ENCODE measurements at places on chromosomes 2 and 18.
A peak's percentile ranks its signal among the peaks of the same experiment; 100 is the strongest.

DNA sequence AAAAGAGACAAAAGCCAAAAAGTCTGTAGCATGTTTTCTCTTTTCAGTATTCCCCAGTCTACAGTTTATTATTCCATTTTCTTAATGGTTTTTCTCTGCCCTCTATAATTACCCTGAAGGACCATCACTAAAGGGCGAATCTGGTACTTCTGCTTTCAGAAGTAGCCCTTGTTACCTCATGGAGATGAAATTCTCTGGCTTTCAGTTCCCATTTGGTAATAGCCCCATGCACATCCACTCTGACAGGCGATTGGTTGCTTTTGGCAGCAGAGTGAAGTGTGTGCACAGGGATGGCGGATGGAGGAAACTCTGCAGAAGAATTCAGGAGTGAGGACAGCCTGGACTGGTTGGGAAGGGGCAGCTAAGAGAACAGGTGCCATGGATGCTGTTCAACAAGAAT, 66.3 kb upstream of the NABP1 start:
- no peak overlapping the region for H3K27ac ChIP-seq
- peaks cover 4% of the 10 kb centered on the region for H3K36me3 ChIP-seq
- H3K27me3 ChIP-seq, result peaks cover 4% of the 10 kb centered on the region
- H3K4me1 ChIP-seq, result peaks cover 9% of the 10 kb centered on the region
- H3K4me3 ChIP-seq, result no peak overlapping the region
- no peak for DNase-seq

- H3K27ac ChIP-seq, result peak overlapping the region; percentile 34
- no peak overlapping the region for H3K4me3 ChIP-seq
- H3K27me3 ChIP-seq, result no peaks in the 10 kb centered on the region
- DNase-seq, result no peak
- H3K36me3 ChIP-seq, result peaks cover 8% of the 10 kb centered on the region
- H3K4me1 ChIP-seq, result peaks cover 73% of the 10 kb centered on the region
Observed at GRCh38 chr2:12417786-12418185, 298.9 kb upstream of the TRIB2 start.

GRCh38 chr2:21910832-21911507, 787.2 kb downstream of the TDRD15 start:
- H3K27me3 ChIP-seq, result no peaks in the 10 kb centered on the region
- no peak for DNase-seq
- no peak overlapping the region for H3K4me3 ChIP-seq
- H3K4me1 ChIP-seq, result no peaks in the 10 kb centered on the region

DNA sequence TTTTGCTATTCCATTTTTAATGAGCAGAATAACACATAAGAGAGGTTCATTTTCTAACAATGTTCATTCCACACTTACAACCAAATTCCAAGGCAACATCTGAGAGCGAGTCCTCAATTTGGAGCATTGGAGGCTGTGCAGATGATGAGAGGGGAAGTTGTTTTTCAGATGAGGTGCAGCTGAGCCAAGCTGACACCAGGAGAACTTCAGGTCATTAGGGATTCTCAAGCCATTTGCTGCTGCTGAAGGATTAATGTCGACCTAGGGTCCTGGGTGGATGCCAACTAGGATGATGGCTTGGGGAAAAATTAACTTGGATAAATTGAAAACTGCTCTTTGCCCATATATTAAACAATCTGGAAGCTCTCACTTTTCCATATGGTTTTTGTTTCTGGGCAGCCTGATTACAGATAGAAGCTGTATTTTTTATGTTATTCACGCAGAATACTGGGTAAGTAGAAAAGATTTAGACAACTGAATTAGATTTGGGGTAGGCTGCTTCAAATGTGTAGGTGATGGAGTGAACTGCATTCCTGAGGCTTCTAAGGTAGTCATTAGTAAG, 206.4 kb upstream of the SLC39A10 start:
- H3K27me3 ChIP-seq, result no peaks in the 10 kb centered on the region
- no peak overlapping the region for H3K27ac ChIP-seq
- H3K4me3 ChIP-seq, result no peak overlapping the region
- peaks cover 7% of the 10 kb centered on the region for H3K36me3 ChIP-seq

GRCh38 chr2:7281231-7282201, 364.3 kb downstream of the RNF144A start:
- no peaks in the 10 kb centered on the region for H3K27me3 ChIP-seq
- H3K4me3 ChIP-seq, result no peak overlapping the region
- no peak for DNase-seq
- H3K4me1 ChIP-seq, result no peaks in the 10 kb centered on the region
- no peaks in the 10 kb centered on the region for H3K36me3 ChIP-seq

GRCh38 chr2:191607096-191607495, 70.8 kb upstream of the NABP1 start:
- no peaks in the 10 kb centered on the region for H3K4me1 ChIP-seq
- peaks cover 8% of the 10 kb centered on the region for H3K27me3 ChIP-seq
- H3K27ac ChIP-seq, result no peak overlapping the region
- DNase-seq, result no peak

DNA sequence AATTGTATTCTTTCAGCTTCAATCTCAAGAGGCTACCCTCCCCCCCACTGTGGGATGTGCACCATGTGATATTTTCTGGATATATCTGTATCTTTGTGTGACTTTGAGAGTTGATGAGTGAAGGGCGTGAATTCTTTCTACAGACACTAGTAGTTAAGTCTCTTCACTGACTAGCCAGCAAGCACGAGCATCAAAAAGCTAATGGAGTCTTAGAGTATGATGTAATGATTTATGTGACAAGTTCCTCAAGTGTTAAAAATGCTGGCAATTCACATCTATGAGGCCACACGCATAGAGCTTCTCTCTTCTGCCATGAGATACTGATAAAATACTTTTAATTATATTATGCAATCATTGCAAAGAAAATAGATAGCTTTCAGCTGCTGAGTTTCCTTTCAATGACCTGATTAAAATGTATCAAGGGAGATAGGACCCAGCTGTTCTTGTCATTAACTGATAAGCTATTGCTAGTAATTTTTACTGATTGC, 304.8 kb downstream of the TRIB2 start:
- DNase-seq, result no peak
- H3K36me3 ChIP-seq, result no peaks in the 10 kb centered on the region
- H3K4me3 ChIP-seq, result no peak overlapping the region
- H3K4me1 ChIP-seq, result no peaks in the 10 kb centered on the region
- H3K27me3 ChIP-seq, result peaks cover 22% of the 10 kb centered on the region

DNA sequence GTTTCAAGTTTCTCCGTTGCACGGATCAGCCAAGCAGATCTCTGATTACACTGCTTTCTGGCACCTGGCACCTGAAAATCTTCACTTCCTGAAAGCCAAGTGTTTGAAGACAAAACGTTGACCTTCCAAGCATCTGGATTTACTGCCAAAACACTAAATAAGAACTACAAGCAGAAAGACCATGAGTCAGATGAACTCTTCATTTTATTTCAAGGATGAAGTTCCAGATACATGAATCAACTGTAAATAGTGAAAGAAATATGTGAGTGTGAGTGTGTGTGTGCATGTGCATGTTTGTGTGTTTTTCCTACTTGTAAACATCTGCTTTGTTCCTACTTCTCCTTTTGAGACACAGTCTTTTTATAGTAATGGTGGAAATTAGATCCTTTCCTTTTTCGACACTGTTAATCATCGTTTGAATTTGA, 60.0 kb upstream of the DTNA start:
- H3K4me1 ChIP-seq, result no peaks in the 10 kb centered on the region
- no peaks in the 10 kb centered on the region for H3K27me3 ChIP-seq
- H3K27ac ChIP-seq, result no peak overlapping the region

GRCh38 chr18:23553887-23554286, 32.4 kb downstream of the NPC1 start:
- H3K27ac ChIP-seq, result no peak overlapping the region
- H3K36me3 ChIP-seq, result peaks cover 68% of the 10 kb centered on the region

DNA sequence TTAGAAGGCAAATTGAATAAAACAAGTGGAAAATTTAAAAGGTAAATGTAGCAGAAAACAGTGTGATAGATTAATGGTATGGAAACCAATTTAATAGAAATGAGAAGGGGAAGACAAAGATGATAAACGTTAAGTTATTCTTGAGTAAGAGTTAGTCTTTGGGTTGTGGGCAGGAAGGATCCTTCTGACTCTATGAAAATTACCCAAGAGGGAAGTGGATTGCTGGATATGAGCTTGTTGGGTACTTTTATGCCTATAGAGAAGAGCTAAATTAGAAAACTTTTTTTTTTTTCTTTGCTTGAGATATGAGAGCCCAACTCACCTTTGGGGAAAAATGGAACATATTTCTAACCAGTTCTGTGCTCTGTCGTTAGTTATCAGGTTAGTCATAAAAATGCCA, 144.0 kb downstream of the LDLRAD4 start:
- no peaks in the 10 kb centered on the region for H3K27me3 ChIP-seq
- no peak overlapping the region for H3K27ac ChIP-seq
- no peaks in the 10 kb centered on the region for H3K4me1 ChIP-seq
- no peaks in the 10 kb centered on the region for H3K36me3 ChIP-seq

GRCh38 chr18:61900504-61901281, 7.9 kb upstream of the RNF152 start:
- no peak overlapping the region for H3K4me3 ChIP-seq
- DNase-seq, result no peak
- peaks cover 35% of the 10 kb centered on the region for H3K27me3 ChIP-seq
- no peaks in the 10 kb centered on the region for H3K4me1 ChIP-seq
- no peak overlapping the region for H3K27ac ChIP-seq

- H3K27me3 ChIP-seq, result no peaks in the 10 kb centered on the region
- peak overlapping the region; percentile 9 for H3K27ac ChIP-seq
- H3K36me3 ChIP-seq, result peaks cover 33% of the 10 kb centered on the region
- DNase-seq, result no peak
- H3K4me3 ChIP-seq, result no peak overlapping the region
- H3K4me1 ChIP-seq, result peaks cover 24% of the 10 kb centered on the region
Observed at GRCh38 chr2:47032773-47033101, 117.1 kb upstream of the MCFD2 start.

- H3K27me3 ChIP-seq, result peaks cover 4% of the 10 kb centered on the region
- H3K27ac ChIP-seq, result no peak overlapping the region
- H3K4me1 ChIP-seq, result no peaks in the 10 kb centered on the region
- H3K4me3 ChIP-seq, result no peak overlapping the region
- no peak for DNase-seq
Observed at GRCh38 chr2:79938648-79939047, 365.9 kb downstream of the LRRTM1 start.

- peaks cover 8% of the 10 kb centered on the region for H3K36me3 ChIP-seq
- peaks cover 30% of the 10 kb centered on the region for H3K4me1 ChIP-seq
- peaks cover 19% of the 10 kb centered on the region for H3K27me3 ChIP-seq
- H3K27ac ChIP-seq, result peak overlapping the region; percentile 71
Observed at GRCh38 chr2:42566837-42567321, 1.6 kb upstream of the MTA3 start.

DNA sequence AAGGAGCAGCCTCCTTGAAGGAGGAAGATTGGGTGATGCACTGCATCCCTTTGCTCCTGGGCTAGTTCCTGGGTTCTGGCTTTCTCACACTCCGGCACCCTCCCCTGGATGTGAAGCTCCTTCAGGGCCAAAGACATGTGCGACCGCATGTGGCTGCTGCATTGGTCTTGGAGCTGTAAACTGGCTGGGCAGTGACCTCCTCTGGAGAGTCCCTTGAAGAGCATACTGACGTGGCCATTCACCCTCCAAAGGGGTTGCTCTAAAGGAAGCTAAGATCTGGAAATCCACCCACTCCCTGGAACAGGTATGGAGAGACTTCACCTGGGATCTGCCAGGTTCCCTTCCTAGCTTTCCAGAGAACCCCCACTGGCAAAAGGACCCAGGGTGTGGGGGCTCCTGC, 62.1 kb downstream of the TMEM17 start:
- no peaks in the 10 kb centered on the region for H3K36me3 ChIP-seq
- DNase-seq, result no peak
- H3K4me1 ChIP-seq, result no peaks in the 10 kb centered on the region

GRCh38 chr2:152093464-152093863, 5.4 kb downstream of the CACNB4 start:
- peaks cover 48% of the 10 kb centered on the region for H3K27me3 ChIP-seq
- no peak overlapping the region for H3K4me3 ChIP-seq
- H3K4me1 ChIP-seq, result peaks cover 10% of the 10 kb centered on the region
- no peak for DNase-seq

DNA sequence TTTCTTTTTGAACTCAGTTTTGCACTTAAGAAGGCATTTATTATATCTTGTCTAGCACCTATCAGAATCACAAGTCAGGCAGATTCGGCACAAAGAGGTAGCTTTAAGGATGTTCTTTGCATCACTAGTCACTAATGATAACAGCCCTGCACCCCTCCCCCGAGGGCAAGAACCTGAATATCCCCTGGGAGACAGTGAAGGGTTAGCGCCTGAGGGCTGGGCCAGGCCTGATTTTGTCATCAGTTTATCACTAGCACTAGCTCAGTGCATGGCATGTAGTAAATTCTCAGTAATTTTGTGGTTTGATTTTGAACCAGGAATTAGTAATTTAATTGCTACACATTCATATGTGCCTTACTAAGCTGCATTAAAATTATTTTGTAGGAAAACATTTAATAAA, 23.9 kb upstream of the HS6ST1 start:
- H3K27ac ChIP-seq, result no peak overlapping the region
- DNase-seq, result no peak
- no peaks in the 10 kb centered on the region for H3K27me3 ChIP-seq
- H3K36me3 ChIP-seq, result no peaks in the 10 kb centered on the region
- no peaks in the 10 kb centered on the region for H3K4me1 ChIP-seq
- H3K4me3 ChIP-seq, result no peak overlapping the region

GRCh38 chr2:45879406-45879805, 227.9 kb downstream of the PRKCE start:
- peaks cover 4% of the 10 kb centered on the region for H3K36me3 ChIP-seq
- H3K27ac ChIP-seq, result no peak overlapping the region

- H3K27me3 ChIP-seq, result peaks cover 73% of the 10 kb centered on the region
- H3K4me3 ChIP-seq, result no peak overlapping the region
- H3K27ac ChIP-seq, result no peak overlapping the region
- peaks cover 15% of the 10 kb centered on the region for H3K4me1 ChIP-seq
- no peak for DNase-seq
- no peaks in the 10 kb centered on the region for H3K36me3 ChIP-seq
Observed at GRCh38 chr18:57804557-57804956, 1.4 kb upstream of the ATP8B1 start.

DNA sequence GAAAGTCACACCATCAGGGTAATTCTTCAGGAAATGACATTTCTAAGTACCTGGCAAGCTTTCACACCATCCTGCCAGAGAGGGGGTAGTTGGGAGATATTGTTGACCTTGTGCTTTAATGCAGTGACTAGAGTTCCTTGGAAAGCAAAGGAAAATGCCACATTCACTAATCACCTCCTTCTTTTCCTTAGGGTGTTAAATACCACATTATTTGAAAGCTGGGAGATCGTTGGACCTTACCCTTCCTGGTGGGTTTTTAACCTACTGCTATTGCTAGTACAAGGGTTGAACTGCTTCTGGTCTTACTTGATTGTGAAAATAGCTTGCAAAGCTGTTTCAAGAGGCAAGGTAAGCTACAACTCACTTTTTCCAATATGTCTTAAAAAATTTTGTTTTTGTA, 37.0 kb upstream of the NOSTRIN start:
- DNase-seq, result no peak
- no peaks in the 10 kb centered on the region for H3K27me3 ChIP-seq
- no peak overlapping the region for H3K27ac ChIP-seq
- H3K4me3 ChIP-seq, result no peak overlapping the region
- H3K36me3 ChIP-seq, result peaks cover 24% of the 10 kb centered on the region
